ENCODE measurements at places on chromosomes 5 and 9. TPM values are rescaled to one million over a fixed set of nuclear protein-coding genes. Genes with fewer than 3 reads are reported as not detected.
A peak's percentile ranks its signal among the peaks of the same experiment; 100 is the strongest.

PROB1 gene
- total RNA-seq: 1.7 TPM

ETF1 gene
- 107 TPM for total RNA-seq

CDKN2A gene
- 1.6 TPM for total RNA-seq

OR13C3 gene
- not detected for total RNA-seq

NUTM2F gene
- not detected for total RNA-seq

PCDHB5 gene
- 2.5 TPM for total RNA-seq

KIF2A gene
- 28.1 TPM for total RNA-seq

RASGRF2 gene
- 7.0 TPM for total RNA-seq

- DNase-seq: no peak
These were observed 207.2 kb downstream of the GADD45G start for GRCh38 chr9:89811886-89812450.

GRCh38 chr9:107683566-107683965 lies 194.0 kb upstream of the KLF4 start:
- no peak for DNase-seq

DNA sequence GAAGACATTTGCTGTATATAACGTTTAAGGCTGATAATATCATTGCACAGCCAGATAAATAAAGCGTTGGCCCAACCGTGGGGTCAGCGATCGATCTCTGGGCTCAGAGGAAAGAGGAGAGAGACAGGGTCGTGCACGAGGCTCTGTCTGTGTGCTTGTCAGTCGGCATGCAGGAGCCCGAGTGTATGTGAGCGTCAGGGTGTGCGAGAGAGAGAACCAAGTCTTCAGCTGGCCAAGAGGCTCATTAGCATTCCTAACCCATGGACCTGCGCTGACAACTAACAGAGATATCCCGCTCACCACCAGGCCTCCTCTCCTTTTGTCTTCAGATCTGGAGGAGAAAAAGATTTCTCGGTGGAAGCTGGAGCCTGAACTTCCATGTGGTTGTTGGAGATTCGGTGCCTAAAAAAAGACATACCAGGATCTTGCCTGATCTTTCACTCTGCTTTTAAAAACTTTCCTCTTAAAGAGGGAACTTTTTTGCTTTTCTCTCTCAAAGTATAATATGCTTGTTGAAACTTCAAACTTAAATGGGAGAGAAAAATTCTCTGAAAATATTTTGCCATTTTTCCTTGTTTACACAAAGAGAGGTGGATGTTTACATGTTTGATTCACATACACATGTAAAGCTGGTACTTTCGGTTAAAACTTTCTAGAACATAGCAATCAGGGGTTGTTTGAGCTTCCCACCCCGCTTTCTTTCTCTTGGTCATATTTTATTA lies 16.5 kb downstream of the NR2F1 start:
- DNase-seq: no peak

- DNase-seq: no peak
These were observed 171.8 kb downstream of the AGTPBP1 start for GRCh38 chr9:85569988-85570387.

DNA sequence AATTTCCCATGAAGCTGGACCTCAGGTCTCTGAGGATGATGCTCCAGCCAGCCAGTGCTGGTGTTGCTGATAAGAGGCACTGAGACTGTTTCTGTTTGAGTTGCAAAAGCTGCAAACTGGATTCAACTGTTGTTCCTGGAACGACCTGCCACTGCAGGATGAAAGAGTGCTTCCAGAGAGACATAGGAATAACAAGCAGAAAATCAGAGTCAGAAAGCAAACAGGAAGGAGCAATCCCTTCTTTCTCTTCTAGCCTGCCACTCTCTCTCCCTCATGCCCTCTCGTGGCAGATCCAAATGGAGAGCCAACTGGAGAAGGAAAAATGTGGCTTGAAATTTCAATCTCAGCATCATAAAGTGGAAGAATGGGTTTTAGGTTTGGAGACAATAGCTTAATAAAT lies 110.4 kb downstream of the STARD4 start:
- no peak for DNase-seq

DNA sequence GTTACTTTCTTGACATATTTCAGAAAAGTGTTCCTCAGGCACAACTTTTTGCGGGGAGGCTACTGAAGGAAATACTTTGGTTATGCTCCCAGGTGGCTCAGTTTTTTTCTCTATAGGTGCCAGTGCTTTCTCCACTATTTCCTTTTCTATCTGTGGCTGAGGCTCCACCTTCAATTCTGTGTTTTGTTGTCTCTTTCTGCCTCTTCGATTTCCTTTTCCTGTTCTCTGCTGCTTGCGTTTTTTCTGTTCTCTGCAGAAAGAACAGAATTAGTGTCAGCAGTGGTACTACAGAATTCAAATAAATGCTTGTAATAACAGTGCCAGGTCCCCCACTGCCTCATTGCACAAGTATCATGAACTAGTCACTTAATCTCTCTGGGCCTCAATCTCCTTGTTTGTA lies 7.0 kb downstream of the HEMGN start:
- no peak for DNase-seq

DNA sequence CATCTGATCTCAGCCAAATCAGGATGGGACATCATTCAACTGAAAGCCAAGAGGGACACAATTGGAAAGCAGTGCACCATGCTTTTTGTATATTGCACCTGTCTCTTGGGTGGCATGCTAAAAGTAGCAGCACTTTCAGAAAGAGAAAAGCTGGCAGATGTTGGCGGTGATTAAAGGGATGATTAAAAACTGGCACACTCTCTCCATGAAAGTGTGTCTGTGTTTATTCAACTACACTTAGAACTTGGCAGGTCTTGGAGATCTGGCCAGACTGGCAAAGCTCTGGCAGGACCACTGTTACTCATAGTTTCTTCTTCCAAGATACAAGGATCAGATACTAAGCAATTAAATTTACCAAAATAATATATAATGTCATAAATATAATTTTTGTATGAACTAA lies 112.9 kb upstream of the ELAVL2 start:
- no peak for DNase-seq

DNA sequence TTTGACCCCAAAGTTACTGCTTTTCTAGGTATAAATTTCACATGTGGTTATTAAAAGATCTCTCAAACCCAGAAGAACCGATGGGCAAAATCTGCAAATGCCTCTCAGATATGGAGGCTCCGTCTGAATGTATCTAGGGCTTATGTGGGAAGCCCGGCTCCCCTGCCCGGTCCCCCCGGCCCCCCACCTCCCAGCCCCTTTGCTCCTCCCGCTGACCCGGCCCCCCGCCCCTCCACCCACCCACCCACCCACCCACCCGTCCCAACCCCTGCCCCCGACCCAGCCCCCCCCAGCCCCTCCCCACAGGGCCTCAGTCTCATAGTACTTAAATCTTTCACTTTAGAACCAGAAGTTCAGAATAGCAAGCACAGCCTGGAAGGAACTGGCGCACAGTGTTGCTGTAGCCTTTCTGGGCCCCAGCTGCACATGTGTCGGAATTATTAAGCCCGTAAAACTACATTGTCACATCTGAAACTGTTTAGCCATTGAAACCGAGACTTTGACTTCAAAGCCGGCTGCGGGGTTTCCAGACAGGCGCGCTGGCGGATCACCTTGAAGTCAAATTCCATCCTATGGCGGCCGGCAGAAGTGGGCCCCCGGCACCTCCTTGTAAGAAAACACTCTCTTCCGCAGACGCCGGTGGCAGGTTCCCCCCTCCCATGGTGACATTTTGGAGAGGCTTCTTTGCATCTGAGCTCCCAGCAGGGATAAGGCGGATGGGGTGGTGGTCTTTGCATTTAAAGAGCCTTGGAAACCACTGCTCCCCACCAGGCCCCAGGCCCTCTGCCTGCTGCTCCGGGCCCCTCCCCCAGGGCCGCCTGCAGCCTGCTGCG lies 12.8 kb downstream of the NKD2 start:
- peak; percentile 43 for DNase-seq

DNA sequence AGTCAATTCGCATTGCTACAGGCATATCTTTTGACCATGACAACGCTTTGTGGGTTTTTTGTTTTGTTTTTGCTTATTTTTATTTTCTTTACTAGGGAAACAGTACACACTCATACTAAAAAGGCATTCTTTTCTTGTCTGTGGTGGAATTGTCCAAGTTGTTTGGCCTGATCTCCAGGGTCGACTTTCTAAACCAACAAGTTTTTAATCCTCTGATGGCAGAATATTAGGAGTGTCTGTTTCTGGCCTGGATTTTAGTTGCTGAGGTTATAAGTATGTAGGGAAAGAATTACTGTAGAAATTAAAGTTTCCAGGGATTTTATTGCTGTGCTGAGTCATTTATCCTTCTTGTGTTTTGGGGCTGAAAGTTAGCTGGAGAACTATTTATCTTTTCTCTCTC lies 218.5 kb downstream of the TAF11L14 start:
- DNase-seq: no peak

DNA sequence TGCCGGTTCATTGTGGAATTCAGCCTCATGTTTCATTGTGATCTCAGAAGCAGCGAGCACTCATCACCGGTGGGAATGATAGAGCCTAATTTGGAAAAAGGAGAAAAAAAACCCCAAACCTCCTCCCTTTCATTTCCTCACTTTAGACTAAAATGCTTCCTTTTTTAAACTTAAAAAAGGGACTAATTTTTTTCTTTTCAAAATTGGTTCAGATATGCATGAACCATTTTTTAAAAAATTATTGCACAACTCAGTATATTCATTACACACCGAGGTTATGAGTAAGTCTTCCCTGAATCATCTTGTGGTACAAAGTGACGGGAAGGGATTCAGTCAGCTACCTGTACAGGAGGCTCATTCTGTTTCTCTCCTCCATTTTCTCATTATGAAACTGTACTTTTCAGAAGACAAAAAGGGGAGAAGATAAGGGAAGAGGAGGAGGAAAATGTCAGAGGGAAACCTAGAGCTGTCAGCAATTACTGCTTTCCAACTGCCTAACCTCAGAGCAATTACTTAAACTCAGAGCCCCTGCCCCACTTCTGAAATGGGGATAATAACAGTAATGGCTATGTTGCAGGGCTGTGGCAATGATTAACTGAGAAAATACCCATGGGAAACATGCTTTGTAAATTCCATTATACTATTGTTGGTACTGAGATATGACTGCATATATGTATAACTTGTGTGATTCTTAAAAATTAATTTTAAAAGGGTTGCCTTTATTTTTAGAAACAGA lies 24.0 kb downstream of the GALNT10 start:
- DNase-seq: no peak

- peak; percentile 44 for DNase-seq
These were observed 160.5 kb upstream of the MSX2 start for GRCh38 chr5:174563899-174564298.

GRCh38 chr5:107985144-107985543 lies 314.4 kb upstream of the EFNA5 start:
- DNase-seq: peak; percentile 33

GRCh38 chr5:96703384-96703920 lies 41.3 kb downstream of the CAST start:
- DNase-seq: no peak

DNA sequence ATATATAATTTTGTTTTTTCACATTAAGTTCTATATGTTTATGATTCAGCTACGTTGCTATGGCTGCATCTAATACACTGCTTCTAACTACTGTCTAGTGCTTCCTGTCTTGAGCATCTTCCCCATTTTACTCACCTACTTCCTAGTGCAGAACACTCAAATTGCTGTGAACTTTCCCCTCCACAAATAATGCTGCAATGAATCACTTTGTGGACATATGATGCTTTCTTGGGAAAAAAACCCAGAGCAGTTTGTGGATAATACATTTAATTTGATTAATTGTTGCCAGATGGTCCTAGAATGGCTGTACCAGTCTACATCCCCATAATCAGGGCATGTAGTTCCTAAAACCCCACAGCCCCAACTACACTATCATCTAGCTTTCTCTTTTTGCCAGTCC lies 18.5 kb downstream of the CD180 start:
- no peak for DNase-seq

GRCh38 chr9:128841694-128842492 lies 12.3 kb upstream of the SPOUT1 start:
- DNase-seq: no peak

DNA sequence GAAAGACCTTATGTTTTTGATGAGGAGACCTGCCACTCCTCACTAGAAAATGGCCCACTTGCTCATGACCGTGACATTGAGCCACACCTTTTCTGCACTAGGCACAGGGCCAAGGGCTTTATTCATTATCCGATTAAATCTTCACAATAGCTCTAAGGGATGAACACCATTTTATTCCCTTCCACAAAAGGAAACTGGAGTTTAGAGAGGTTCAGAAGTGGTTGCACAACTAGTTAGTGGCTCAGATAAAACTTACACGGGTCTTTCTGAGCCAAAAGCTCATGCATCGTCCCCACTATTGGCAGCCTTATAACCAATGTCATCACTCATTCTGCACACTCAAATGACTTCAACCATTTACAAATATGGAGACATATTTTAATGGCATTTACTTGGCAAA lies 39.4 kb downstream of the SUSD1 start:
- DNase-seq: no peak

DNA sequence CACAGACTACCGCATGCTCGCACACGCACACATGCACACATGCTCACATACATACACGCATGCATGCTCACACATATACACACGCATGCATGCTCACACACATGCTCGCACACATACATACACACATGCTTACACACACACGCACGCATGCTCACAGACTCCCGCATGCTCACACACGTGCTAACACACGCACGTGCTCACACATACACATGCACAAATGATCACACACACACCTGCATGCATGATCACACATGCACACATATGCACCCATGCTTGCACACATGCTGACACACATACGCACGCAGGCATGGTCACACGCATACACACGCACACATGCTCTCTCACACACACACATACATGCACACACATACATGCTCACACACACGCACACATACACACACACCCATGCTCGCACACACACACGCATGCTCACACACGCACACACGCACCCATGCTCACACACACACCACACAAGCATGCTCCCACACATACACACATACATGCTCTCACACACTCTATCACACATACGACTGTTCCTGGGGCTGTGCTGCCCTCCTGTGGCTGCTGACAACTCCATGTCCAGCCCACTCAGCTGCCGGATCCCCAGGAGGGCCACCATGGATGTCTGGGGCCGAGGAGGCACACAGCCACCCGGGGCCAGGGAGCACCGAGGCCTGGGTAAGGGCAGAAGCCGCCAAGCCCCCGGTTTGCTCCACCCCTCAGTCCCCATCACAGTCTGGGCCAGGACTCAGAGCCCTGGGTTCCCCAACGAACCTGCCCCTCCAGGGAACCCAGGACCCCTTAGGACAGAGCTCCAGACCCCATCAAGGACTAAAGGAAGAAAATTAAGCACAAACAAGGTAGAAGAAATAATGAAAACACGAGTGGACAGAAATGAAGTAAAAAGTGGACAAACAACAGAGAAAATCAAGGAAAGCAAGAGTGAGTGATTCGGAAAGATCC lies 31.4 kb upstream of the EGFL7 start:
- peak; percentile 80 for DNase-seq

DNA sequence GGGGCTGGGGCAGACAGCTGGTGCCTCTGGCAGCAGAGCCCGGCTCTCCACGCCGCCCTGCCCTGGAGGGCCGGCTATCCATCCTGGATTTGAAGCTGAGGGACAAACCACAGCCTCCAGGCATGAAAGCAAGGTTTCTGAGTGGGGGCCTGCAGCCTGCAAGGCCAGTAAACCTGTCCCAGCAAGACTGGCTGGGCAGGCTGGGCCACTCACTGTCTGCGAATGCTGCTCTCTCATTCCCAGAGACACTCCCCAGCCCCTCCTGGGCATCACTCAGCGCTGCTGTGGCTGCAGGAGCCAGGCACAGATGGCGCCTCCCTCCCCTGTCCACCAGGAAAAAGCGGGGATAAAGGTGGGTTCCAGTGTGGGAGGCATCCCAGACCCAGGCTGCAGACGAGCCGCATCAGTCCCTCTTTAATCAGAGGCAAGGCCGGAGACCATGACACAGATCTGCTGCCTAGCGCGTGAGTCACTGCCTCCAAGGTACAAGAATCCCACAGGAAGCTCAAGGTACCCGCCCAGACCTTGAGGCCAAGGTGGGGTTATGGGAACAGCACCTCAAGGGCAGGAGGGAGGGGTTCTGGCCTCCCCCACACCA lies 118.0 kb downstream of the VAV2 start:
- DNase-seq: no peak

All from left lung (tissue), 14 donors.